ENCODE measurements at places on chromosomes 16 and 17.

GRCh38 chr17:565521-565920 lies 149.1 kb downstream of the VPS53 start:
- no peak for DNase-seq

- DNase-seq: no peak
These were observed 14.2 kb downstream of the CDH16 start for GRCh38 chr16:66904428-66904845.

GRCh38 chr16:48146131-48146530 lies 9.7 kb downstream of the ABCC12 start:
- no peak for DNase-seq

GRCh38 chr17:55683550-55684315 lies 38.9 kb downstream of the TMEM100 start:
- no peak for DNase-seq

DNA sequence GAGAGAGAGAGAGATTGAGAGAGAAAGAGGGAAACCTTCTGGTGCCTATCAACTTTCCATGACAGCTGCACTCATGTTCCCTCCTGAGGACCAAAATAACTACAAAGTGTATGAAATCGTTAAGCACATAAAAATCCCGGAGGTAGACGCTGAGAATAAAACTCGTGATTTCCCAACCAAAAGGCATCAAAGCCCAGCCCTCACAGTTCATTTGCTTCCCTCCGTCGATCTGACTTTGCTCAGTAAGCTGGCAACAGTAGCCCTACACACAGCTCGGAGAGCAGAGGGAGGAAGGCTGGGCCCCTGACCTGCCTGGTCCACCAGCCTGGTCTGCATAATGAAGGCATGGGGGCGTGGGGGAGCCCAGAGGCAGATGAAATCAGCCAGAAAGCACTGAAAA lies 273.9 kb upstream of the ZFHX3 start:
- DNase-seq: no peak

DNA sequence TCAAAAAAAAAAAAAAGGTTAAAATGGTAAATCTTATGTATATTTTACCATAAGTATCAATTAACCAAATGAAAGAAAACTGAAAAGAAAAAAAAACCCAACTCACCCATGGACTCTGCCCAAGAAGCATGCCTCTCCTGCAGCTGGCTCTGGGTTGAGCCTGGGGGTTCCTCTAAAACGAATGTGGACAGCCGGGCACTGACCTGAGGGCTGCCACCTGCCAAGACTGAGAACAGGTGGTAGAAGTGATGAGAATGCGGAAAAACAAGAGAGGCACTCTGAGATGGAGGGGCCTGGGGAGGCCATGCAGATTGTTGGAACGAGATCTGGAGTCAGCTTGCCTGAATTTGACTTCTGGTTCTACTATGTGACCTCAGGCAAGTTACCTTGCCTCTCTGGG lies 85.5 kb upstream of the MSI2 start:
- DNase-seq: no peak

- DNase-seq: no peak
These were observed 1.4 kb downstream of the WIPI1 start for GRCh38 chr17:68455901-68456338.

DNA sequence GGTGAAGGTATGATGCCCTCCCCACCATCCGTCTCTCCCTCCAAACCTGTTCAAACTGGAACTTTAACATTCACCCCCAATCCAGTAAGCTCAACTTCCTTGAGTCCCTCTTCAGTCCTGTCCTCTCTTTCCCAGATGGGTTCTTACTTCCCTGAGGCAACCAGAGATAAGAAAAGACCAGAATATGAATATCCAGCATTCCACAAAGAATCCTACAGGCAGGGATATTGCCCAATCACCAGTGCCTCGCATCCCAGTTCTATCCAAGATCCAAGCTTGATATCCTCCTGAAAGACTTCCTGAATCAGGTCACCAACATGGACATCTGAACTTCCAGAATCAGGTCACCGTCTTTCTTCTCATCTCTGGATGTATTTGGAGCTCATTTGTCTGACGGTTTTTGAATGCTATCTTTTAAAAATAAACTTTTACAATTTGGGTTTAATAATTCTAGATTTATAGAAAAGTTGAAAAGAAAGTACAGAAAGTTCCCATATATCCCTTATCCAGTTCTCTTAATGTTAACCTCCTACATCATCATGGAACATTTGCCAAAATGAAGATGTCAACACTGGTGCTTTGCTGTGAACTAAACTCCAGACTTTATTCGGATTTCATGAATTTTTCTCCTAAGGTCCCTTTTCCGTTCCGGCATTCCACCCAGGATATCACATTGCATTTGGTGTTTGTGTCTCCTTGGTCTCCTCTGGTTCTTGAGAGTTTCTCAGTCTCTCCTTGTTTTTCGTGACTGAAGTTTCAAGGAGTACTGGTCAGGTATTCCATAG lies 13.7 kb upstream of the COL1A1 start:
- DNase-seq: no peak

GRCh38 chr16:85238233-85238647 lies 126.0 kb upstream of the CIBAR2 start:
- DNase-seq: peak; percentile 84

- DNase-seq: no peak
These were observed 90.0 kb downstream of the TMEM114 start for GRCh38 chr16:8500351-8500750.

DNA sequence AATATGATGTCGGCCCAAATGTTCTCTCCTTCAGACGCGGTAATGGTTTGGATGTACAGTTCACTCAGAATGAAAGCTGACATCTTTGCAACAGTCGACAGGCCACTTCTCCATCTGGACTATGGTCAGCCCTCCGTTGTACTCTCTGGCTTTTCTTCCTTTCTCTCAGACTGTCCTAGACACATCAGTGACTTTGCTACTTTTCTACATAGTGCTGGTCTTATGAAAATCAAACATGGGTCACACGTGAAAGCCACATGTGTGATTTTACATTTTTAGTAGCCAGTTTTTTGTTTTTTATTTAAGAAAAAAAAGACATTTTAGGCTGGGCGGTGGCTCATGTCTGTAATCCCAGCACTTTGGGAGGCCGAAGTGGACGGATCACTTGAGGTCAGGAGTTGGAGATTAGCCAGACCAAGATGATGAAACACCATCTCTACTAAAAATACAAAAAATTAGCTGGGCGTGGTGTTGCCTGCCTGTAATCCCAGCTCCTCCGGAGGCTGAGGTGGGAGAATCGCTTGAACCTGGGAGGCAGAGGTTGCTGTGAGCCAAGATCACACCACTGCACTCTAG lies 644.1 kb downstream of the KCNJ2 start:
- DNase-seq: no peak

Measured in NCI-H1694 (cell line).